ENCODE measurements at places on chromosomes 7 and 10.

DNA sequence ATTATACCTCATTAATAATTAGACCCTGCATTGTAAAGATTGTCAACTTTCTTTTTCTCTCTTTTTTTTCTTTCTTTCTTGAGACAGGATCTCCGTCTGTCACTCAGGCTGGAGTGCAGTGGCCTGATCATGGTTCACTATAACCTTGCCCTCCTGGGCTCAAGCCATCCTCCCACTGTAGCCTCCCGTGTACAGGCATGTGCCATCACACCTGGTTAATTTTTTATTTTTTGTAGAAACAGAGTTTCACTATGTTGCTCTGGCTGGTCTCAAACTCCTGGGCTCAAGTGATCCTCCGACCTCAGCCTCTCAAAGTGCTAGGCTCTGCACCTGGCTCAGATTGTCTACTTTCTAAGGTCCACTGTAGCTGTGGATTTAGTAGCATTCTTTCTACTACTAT lies 50.7 kb downstream of the MDFIC start:
- no peak for DNase-seq

GRCh38 chr10:123678376-123678775 lies 12.2 kb downstream of the GPR26 start:
- DNase-seq = no peak

- no peak for DNase-seq
Observed at GRCh38 chr7:146455091-146455655, 338.6 kb downstream of the CNTNAP2 start.

- DNase-seq = no peak
Observed at GRCh38 chr7:542713-543500, 23.3 kb upstream of the PDGFA start.
